Posterior cingulate gyrus (tissue), 11 donors: ENCODE measurements at places on chromosomes 3 and 15.
A peak's percentile ranks its signal among the peaks of the same experiment; 100 is the strongest.

GRCh38 chr15:71223516-71223915, 108.2 kb downstream of the THSD4 start:
- no peak for DNase-seq

DNA sequence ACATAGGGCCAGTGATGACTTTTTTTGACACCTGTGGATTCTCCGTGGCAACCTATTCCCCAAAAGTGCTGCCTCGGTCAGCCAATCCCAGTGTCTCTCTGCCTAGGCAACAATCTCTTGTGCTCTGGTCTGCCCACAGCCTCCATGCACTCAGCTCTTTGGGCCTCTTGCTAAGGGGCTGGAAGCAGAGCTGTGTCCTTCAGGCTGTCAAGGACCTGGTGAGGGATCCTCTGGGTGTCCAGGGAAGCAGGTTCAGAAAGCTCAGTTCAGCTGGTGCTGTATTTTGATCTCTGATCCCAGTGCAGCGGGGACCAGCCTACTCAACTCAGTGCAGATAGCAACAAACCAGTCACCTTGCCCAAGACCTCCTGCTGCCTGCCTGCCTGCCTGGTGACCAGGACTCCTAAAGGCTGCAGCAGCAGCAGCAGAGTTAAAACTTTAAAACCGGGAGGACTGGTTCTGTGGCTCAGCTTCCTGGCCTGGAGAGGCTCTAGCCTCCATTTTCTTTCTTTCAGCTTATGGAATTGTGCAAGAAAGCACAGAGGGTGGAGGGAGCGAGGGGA, 6.2 kb downstream of the PAK6 start:
- peak; percentile 26 for DNase-seq

GRCh38 chr15:96807361-96807760, 476.9 kb downstream of the NR2F2 start:
- DNase-seq = no peak

DNA sequence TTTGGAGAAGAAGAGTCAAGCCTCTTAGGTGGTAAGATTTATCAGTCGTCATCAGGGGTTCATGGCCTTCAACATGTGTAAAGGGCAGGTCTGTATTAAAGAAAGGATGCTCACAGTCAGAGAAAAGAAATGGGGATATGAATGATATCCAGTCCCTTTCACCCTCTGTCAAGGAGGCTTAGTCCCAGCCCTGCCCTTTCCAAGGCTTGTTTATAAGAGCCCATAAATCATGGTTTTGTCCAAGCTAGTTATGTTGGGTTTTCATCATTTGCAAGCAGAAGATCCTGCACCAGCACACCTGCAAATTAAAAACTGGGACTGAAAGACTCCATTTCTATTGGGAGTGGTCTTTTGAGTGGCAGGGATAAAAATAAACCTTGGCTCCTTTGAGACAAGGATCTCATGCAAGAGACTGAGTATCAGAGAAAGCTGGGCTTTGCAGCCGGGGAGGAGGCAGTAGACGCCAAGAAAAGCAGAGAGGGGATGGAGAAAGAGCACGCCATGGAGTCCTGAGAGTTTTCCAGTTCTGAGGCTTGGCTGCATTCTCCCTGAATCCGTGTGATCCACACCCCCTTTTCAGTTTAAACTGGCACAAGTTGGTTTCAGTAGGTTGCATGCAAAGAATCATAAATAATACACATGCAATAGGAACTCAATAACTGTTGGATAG, 12.6 kb upstream of the PDIA5 start:
- DNase-seq = no peak

DNA sequence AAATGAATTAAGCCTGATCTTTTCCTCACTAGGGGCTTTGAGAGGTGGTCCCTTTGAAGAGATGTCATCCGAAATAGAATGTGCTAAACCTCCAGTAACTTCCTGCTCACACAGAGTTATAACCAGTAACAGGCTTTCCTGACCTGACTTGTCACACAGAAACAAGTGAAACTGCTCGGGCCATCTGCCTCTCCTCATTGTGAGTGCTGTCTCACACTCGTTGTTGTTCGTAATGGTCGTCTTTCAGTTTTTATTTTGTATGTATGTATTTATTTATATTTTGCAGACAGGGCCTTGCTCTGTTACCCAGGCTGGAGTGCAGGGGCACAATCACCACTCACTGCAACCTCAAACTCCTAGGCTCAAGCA, 24.0 kb downstream of the ACSBG1 start:
- no peak for DNase-seq

GRCh38 chr15:27806396-27806795, 292.7 kb downstream of the OCA2 start:
- no peak for DNase-seq

DNA sequence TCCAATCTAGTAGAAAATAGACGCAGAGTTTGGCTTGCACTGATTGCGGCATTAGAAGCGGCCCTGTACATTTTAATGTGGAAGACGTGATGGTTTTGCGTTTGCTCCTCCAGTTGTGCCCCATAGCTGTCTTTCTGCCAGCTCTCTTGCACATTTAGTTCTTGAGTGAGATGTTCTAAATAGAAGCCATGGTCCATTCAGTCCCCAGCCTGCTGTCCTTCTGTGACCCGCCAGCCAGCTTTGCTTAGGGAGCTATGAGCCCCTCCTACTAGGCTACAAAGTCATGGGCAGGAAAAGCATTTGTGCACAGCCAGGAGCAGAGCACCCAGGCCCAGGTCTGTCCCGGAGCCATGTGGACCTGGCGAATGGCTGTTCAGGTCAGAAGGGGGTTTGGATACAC, 50.3 kb downstream of the APBA2 start:
- peak; percentile 63 for DNase-seq

DNA sequence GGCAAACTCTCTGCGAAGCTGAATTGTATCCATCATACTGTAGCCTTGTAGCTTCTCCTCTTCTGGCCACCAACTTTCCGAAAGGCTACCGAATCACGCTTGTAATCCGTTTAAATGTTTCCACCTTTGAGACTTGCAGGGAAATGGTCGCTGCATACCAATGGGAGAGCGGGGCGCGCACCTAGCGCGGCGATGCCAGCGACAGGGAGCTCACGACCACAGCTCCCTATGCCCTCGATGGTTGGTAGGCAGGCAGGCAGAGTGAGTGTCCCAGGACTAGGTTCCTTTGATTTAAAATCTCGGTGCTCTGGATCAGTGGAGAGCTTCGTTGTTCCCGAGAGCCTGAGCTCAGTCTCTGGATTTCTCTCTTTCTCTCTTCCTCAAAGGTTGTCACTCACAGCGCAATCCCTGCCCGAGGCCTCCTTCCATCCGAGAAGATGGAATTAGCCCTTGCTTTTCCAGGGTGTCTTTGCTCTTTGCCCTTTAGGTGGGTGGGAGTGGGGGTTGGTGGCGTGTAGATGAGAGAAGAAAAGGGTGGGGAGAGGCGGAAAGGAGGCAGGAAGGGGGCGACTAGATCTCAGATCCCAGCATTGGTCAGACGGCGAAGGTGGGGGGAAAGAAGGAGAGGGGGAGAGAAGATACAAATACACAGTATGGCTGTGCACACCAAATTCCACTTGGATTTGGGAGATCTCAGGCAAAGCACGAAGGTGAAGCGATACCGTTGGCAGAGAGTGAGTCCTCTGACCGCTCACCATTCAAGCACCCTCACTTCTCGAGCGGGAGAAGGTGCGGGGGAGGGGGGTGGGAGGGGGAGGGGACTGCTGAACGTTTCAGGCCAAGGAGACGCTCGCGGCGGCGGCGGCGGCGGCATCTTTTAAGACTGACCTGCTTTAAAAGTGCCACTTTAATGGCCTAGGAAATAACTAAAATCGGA, at the start of gene SLITRK3:
Gene SLITRK3 (minus strand): TSS at position 745 of the 937 bp plus-strand sequence. CDS start 5,554 bp downstream, outside the sequence.
- peak; percentile 33 for DNase-seq

- no peak for DNase-seq
These were observed 823 bp upstream of the CCDC71 start for GRCh38 chr3:49166752-49167556.

GRCh38 chr3:119319311-119319710, 25.1 kb downstream of the ARHGAP31 start:
- no peak for DNase-seq

DNA sequence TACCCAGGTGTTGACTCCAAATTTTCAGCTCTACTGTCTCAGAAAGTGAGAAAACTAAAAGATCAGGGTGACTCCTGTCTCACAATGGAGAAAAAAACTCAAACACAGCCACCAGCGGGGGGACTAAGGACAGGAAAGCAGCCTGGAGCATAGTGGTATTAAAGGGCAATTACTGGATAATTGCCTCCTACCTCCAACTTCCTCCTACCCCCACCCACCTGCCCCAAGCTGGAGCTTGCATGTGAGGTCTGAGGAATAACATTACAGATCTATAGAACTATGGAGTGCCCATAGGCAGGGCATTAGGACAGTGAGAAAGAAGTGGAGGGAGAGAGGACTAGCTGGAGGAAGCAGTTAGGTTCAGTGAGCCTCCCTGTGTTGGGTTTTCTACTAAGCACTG, 2.7 kb upstream of the PCCB start:
- no peak for DNase-seq

GRCh38 chr3:43855674-43856299, 165.0 kb downstream of the ABHD5 start:
- peak; percentile 91 for DNase-seq

DNA sequence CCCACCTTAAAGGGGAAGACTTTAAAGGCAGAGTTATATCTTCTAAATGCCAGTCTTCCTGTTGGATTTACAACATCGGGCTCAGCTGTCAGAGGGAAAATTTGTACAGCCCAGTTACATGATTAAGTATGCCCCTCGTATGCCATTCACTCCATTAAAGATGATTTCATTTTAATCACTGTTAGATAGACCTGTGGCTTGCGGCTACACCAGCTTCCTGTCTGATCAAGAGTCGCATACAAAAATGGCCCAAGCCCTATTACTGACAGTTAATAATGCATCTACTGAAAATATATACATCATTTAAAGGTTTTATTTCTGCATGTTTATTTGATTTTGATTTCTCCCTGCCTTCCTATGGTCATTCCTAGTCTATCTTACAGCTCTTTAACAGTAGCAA, 7.1 kb downstream of the EIF4E3 start:
- DNase-seq = no peak

- no peak for DNase-seq
These were observed 328.8 kb downstream of the ARPP21 start for GRCh38 chr3:35968043-35968622.

DNA sequence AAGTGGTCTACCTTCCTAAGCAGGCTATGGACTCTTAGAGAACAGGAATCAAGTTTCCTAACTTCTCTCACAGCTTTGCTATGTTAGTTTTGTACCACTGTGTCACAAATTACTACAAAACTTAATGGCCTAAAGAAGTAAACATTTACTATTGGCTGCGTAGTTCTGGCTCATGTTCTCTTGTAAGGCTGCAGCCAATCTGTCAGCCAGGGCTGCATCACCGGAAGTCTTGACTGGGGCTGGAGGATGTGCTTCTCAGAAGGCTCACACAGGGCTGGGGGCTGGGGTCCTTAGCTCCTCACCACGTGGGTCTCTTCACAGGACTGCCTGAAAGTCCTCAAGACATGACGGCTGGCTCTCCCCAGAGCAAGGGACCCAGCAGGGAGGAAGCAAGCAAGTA, 15.5 kb downstream of the STIMATE start:
- DNase-seq = no peak
